ENCODE measurements at places on chromosomes 5 and 9.

DNA sequence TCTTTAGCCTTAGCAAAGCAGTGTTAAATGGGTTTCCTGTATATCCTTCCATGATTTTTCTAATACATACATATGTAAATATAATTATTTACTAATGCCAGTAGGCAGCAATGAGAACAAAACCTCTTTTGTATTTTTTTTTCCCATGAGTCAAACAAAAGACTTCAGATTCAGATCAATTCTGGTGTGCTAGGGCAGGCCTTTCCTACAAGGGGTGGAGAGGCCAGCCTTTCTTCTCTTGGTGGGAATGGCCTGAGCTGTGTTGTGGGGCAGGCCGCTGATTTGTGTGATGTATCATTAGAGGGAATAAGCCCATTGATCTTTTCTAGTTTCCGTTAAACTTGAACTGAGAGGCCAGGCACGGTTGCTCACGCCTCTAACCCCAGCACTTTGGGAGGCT, 115.5 kb upstream of the DMRT1 start:
- H3K36me3 ChIP-seq = no peaks in the 10 kb centered on the region
- H3K27me3 ChIP-seq = no peaks in the 10 kb centered on the region
- H3K4me3 ChIP-seq = no peak overlapping the region
- H3K27ac ChIP-seq = no peak overlapping the region

GRCh38 chr9:20397348-20397747, 225.0 kb downstream of the MLLT3 start:
- H3K4me3 ChIP-seq = no peak overlapping the region
- DNase-seq = no peak
- H3K27ac ChIP-seq = no peak overlapping the region
- H3K27me3 ChIP-seq = no peaks in the 10 kb centered on the region

DNA sequence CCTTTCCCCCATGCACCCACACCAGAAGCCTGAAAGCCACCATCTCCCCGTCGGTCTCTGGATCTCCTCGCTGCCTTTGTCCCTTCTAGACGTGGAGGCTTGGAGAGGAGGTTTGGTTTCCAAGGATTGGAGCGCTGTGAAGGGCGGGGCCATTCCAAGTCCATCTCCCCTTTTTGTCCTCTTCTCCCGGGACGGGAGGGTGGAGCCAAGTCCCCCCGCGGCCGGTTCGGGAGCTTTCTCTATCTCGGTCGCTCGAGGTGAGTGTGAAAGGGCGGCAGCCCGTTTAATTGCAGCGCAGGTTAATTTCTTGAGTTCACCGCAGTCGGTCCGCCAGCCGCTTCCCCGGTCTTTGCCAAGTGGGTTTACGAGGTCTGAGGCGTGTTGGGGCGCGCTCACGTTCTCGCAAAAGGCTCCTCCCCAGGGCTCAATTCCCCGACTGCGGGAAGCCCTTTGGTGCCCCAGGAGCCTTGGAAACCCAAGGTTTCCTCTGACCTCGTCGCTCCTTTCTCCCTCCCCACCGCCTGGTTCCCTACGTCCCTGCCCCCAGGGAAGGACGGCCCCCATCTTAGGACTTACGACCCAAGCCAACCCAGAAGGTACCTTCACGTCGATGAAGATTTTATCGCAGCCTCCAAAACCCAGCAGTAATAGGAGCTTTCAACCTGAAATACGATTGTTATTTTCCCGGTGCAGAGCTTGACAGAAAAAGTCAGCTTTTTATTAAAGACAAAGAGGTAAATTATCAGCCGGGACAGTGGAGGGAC, 2.8 kb upstream of the ZNF462 start:
- peak overlapping the region; percentile 7 for H3K27ac ChIP-seq
- H3K4me3 ChIP-seq = peak overlapping the region; percentile 58
- no peaks in the 10 kb centered on the region for H3K27me3 ChIP-seq
- H3K4me1 ChIP-seq = peaks cover 3% of the 10 kb centered on the region
- peak; percentile 64 for DNase-seq

- H3K4me3 ChIP-seq = no peak overlapping the region
- H3K27ac ChIP-seq = no peak overlapping the region
- H3K4me1 ChIP-seq = no peaks in the 10 kb centered on the region
- DNase-seq = no peak
These were observed 181.8 kb downstream of the ASTN2 start for GRCh38 chr9:117233016-117233415.

DNA sequence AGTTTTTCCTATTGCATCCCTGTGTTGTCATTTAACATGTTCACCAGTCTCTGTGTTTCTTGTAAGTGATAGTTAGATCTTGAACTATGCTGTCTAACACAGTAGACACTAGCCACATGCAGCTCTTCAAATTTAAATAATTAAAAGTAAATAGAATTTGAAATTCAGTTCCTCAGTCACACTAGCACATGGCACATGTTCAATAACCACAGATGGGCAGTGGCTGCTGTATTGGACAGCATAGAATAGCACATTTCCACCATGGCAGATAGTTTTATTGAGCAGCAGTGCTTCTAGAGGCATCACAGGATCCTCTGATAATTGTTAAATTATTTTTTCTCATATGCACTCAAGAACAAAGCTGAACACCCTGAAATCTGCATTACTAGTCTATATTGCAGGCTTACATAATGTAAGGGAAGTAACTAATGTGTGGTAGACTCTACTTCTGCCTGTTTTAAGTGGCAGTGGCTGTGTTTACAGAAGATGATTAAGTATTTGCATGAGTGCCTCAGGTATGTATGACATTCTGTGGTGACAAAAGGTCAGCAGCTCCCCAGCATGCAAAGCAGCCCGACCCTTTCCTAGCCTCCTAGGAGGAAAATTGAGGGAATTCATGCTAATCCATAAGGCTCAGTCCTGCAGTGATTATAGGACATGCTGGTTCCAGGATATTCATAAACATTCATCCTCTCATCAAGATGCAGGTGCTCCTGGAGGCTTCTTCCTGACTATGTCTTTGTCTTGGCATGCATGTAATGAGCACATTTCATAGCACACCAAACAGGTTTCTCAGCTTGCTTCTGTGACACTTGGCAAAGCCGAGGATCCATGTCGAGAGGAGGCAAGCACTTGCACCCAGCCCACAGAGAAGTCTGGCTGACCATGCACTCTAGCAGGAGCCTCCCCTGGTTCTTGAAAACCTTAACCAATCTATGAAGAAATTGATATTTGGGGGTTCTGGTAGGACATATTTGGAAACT, 45.5 kb downstream of the SH3RF2 start:
- H3K4me3 ChIP-seq = no peak overlapping the region
- H3K4me1 ChIP-seq = no peaks in the 10 kb centered on the region
- no peak overlapping the region for H3K27ac ChIP-seq
- H3K36me3 ChIP-seq = no peaks in the 10 kb centered on the region
- DNase-seq = no peak

DNA sequence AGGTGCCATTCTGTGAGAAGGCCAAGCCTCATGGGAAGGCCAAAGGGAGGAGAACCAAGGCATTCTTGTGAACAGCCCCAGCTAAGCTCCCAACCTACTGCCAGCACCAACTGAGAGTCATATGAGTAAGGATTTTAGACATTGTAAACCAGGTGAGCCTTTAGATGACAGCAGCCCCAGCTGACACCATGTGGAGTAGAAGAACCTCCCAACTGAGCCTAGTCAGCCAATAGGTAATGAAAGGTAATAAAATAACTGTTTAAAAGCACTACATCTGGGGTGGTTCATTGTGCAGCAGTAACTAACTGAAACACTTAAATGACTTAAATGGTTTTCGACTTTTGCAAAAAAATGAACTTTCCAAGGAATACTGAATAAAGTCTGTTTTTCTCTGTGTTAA, 172.6 kb upstream of the KIF2A start:
- no peaks in the 10 kb centered on the region for H3K27me3 ChIP-seq
- H3K4me1 ChIP-seq = no peaks in the 10 kb centered on the region
- no peak for DNase-seq

GRCh38 chr5:149036168-149036567, 26.7 kb downstream of the SH3TC2 start:
- DNase-seq = no peak
- H3K27ac ChIP-seq = no peak overlapping the region
- H3K4me1 ChIP-seq = no peaks in the 10 kb centered on the region
- H3K27me3 ChIP-seq = no peaks in the 10 kb centered on the region
- no peaks in the 10 kb centered on the region for H3K36me3 ChIP-seq

- DNase-seq = peak; percentile 92
- H3K36me3 ChIP-seq = no peaks in the 10 kb centered on the region
- H3K27ac ChIP-seq = peak overlapping the region; percentile 31
- no peaks in the 10 kb centered on the region for H3K27me3 ChIP-seq
- no peak overlapping the region for H3K4me3 ChIP-seq
These were observed 10.8 kb downstream of the SH3PXD2B start for GRCh38 chr5:172443441-172444109.

GRCh38 chr9:76917299-76917698, 11.4 kb upstream of the PRUNE2 start:
- H3K4me3 ChIP-seq = no peak overlapping the region
- no peak overlapping the region for H3K27ac ChIP-seq
- no peaks in the 10 kb centered on the region for H3K4me1 ChIP-seq
- no peak for DNase-seq
- H3K36me3 ChIP-seq = no peaks in the 10 kb centered on the region
- no peaks in the 10 kb centered on the region for H3K27me3 ChIP-seq

GRCh38 chr5:139955616-139956273, 87.4 kb downstream of the NRG2 start:
- no peak overlapping the region for H3K4me3 ChIP-seq
- H3K4me1 ChIP-seq = peaks cover 5% of the 10 kb centered on the region
- no peak overlapping the region for H3K27ac ChIP-seq
- DNase-seq = no peak
- H3K36me3 ChIP-seq = no peaks in the 10 kb centered on the region

GRCh38 chr5:13470263-13470662, 474.2 kb downstream of the DNAH5 start:
- H3K27me3 ChIP-seq = no peaks in the 10 kb centered on the region
- no peaks in the 10 kb centered on the region for H3K4me1 ChIP-seq
- H3K36me3 ChIP-seq = no peaks in the 10 kb centered on the region

DNA sequence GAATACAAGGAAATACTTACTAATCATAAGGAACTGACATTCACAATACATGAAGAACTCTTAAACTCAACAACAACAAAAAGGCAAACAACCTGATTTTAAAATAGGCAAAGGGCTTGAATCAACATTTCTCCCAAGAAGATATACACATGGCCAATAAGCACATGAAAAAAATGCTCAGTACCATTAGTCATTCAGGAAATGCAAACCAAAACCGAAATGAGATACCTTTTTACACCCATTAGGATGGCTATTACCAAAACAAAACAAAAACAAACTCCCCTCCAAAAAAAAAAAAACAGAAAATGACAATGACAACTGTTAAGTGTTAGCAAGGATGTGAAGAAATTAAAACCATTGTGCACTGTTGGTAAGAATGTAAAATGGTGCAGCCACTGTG, 104.1 kb upstream of the ZNF462 start:
- no peaks in the 10 kb centered on the region for H3K36me3 ChIP-seq
- no peaks in the 10 kb centered on the region for H3K4me1 ChIP-seq
- no peak overlapping the region for H3K4me3 ChIP-seq
- DNase-seq = no peak

DNA sequence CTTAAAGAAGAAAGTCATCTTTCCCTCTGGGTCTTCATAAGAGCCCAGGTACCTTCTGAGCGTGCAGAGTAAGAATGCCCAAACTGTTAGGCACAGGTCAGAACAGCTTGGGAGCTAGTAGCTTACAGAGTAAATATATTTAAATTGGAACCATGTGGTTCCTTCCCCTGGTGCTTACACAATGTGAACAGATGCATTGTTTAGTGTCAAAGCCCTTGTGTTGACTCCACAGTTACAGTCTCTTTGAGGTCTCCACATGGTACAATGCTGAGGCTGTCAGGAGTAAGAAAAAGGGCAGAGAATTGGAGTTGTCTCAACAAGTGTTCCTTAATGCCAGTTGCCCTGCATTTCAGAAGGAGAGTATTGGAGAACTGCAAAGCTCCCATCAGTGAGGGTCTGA, 188.5 kb downstream of the PAPPA start:
- DNase-seq = no peak
- H3K27me3 ChIP-seq = no peaks in the 10 kb centered on the region
- no peaks in the 10 kb centered on the region for H3K36me3 ChIP-seq

DNA sequence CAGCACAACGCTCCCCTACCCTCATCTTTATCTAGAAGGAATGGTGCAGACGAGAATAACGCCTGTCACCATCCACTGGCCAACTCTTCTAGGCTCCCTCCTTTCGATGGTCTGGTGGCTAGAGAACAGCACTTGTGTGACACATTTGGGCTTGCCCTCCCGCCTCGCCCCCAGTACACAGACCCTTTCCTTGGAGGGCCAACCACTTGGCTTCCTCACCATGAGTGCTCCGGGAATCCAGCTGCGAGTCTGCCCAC, 1.4 kb downstream of the GNAQ start:
- peaks cover 2% of the 10 kb centered on the region for H3K4me1 ChIP-seq
- H3K36me3 ChIP-seq = no peaks in the 10 kb centered on the region
- H3K27me3 ChIP-seq = no peaks in the 10 kb centered on the region
- H3K4me3 ChIP-seq = peak overlapping the region; percentile 75
- DNase-seq = no peak
- peak overlapping the region; percentile 96 for H3K27ac ChIP-seq

DNA sequence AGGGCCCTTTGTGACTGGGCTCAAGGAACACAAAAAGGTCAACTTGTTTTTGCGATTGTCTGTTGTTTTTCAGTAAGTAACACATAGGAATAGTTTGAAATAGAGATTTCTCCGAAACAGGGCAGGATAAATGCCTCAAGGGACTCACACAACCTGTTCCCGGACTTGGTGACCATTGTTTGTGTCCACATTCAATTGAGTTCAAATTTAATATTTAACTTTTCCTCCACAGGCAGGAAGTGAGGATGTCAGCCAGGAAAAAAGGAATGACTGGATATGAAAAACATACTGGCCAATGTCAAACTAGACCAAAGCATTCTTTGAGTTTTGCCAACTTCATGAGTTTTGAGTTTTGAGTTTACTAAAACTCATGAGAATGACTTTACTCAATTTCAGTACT, 72.7 kb downstream of the SPATA31C2 start:
- H3K4me1 ChIP-seq = no peaks in the 10 kb centered on the region
- DNase-seq = no peak
- H3K27me3 ChIP-seq = no peaks in the 10 kb centered on the region
- no peak overlapping the region for H3K4me3 ChIP-seq
- H3K36me3 ChIP-seq = no peaks in the 10 kb centered on the region
- H3K27ac ChIP-seq = no peak overlapping the region

- H3K27me3 ChIP-seq = no peaks in the 10 kb centered on the region
- no peaks in the 10 kb centered on the region for H3K4me1 ChIP-seq
- H3K4me3 ChIP-seq = no peak overlapping the region
- H3K27ac ChIP-seq = no peak overlapping the region
These were observed 418.5 kb upstream of the RORB start for GRCh38 chr9:74078647-74079046.

DNA sequence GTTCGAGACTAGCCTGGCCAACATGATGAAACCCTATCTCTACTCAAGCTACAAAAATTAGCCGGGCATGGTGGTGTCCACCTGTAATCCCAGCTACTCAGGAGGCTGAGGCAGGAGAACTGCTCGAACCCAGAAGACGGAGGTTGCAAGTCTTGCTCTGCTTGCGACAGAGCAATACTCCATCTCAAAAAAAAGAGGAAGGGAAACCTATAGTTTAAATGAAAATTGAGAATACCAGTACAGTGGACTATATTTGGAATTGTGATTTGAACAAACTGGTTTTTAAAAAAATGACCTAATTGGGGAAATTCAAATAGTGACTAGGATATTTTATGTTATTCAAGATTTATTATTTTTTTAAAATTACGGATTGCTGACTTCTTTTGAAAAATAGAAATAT, 33.2 kb downstream of the DIAPH1 start:
- H3K4me3 ChIP-seq = no peak overlapping the region
- H3K36me3 ChIP-seq = no peaks in the 10 kb centered on the region
- no peak overlapping the region for H3K27ac ChIP-seq
- H3K27me3 ChIP-seq = no peaks in the 10 kb centered on the region
- DNase-seq = no peak

All from ovary (tissue), 10 donors.